ENCODE measurements at places on chromosomes 12 and 14.

GRCh38 chr12:1864867-1865266, 44.5 kb downstream of the LRTM2 start:
- no peak for DNase-seq

GRCh38 chr14:38646391-38646790, 390.5 kb upstream of the CLEC14A start:
- no peak for DNase-seq

DNA sequence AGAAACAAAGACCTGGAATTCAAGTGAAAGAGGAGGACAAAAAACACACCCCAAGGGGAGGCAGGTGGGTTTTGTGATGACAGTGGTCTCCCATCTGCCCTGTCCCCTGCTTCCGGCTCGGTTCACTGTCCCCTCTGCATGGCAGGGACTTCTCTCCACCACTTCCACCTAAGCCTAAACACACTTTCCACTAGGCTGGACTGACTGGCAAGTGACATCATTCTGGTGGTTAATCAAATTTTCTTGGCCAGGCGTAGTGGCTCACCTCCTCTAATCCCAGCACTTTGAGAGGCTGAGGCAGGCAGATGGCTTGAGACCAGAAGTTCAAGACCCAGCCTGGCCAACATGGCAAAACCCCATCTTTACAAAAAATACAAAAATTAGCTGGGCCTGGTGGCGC, 11.9 kb downstream of the PLEKHG6 start:
- DNase-seq: no peak

GRCh38 chr12:106345746-106346145, 11.8 kb upstream of the POLR3B start:
- DNase-seq: no peak

- DNase-seq: no peak
Measured at GRCh38 chr12:67811437-67812361, 163.2 kb downstream of the DYRK2 start.

Data from activated CD4-positive, alpha-beta T cell treated with anti-CD3 and anti-CD28 coated beads, Interleukin-2, amount 50 U/mL, for 4 hours (primary cell).